ENCODE measurements at places on chromosomes 4 and X. TPM values are rescaled to one million over a fixed set of nuclear protein-coding genes. Genes with fewer than 3 reads are reported as not detected.

- H3K4me1 ChIP-seq: no peaks in the 10 kb centered on the region
- no peak overlapping the region for H3K4me3 ChIP-seq
- no peaks in the 10 kb centered on the region for H3K27me3 ChIP-seq
- H3K27ac ChIP-seq: no peak overlapping the region
Observed at GRCh38 chrX:106976416-106976815, 23.6 kb downstream of the MORC4 start.

GRCh38 chrX:132758759-132759158, 199.7 kb downstream of the HS6ST2 start:
- peaks cover 4% of the 10 kb centered on the region for H3K27me3 ChIP-seq
- H3K4me3 ChIP-seq: no peak overlapping the region
- no peak for DNase-seq

DNA sequence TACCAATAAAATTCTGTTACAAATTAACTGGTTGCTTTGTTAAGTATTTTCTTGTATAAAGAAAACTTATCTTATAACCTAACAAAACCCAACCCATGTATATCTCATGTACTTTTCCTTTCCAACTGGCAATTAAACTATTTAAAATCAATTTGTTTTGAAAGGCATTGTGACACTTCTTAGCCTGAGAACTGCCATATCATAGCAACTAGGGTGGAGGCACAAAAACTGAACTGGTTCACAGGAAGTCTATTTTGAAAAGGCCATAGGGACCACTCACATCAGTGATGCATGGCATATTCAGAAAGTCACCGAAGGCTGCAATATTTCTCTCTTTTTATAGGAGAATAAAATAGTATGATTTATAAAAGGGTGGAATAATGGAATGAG, 40.5 kb upstream of the ARSJ start:
- H3K27me3 ChIP-seq: no peaks in the 10 kb centered on the region
- no peak overlapping the region for H3K27ac ChIP-seq
- H3K4me3 ChIP-seq: no peak overlapping the region
- no peaks in the 10 kb centered on the region for H3K4me1 ChIP-seq
- H3K36me3 ChIP-seq: no peaks in the 10 kb centered on the region

Gene KLHL4
- total RNA-seq: not detected

Gene DOCK11
- total RNA-seq: 5.4 TPM

Gene MAGEE1
- total RNA-seq: not detected

Gene COX7B
- 205 TPM for total RNA-seq
